ENCODE measurements at places on chromosomes 13 and 19. TPM values are rescaled to one million over a fixed set of nuclear protein-coding genes. Genes with fewer than 3 reads are reported as not detected.

Gene ZNF17
- total RNA-seq: 13.8 TPM

Gene PRODH2
- total RNA-seq: not detected

Gene RASGRP4
- total RNA-seq: not detected

Gene ZNF837
- total RNA-seq: 1.4 TPM

Gene C13orf46
- 0.78 TPM for total RNA-seq

Gene HIPK4
- 0.17 TPM for total RNA-seq

Gene ZNF418
- total RNA-seq: 6.2 TPM

Data from smooth muscle cell of the pulmonary artery (primary cell).